Kidney capillary endothelial cell (primary cell): ENCODE measurements at places on chromosomes 3 and 15.

- DNase-seq = no peak
Observed at GRCh38 chr15:95425859-95426258, 904.6 kb upstream of the NR2F2 start.

GRCh38 chr15:63252292-63252691, 25.1 kb upstream of the APH1B start:
- no peak for DNase-seq

DNA sequence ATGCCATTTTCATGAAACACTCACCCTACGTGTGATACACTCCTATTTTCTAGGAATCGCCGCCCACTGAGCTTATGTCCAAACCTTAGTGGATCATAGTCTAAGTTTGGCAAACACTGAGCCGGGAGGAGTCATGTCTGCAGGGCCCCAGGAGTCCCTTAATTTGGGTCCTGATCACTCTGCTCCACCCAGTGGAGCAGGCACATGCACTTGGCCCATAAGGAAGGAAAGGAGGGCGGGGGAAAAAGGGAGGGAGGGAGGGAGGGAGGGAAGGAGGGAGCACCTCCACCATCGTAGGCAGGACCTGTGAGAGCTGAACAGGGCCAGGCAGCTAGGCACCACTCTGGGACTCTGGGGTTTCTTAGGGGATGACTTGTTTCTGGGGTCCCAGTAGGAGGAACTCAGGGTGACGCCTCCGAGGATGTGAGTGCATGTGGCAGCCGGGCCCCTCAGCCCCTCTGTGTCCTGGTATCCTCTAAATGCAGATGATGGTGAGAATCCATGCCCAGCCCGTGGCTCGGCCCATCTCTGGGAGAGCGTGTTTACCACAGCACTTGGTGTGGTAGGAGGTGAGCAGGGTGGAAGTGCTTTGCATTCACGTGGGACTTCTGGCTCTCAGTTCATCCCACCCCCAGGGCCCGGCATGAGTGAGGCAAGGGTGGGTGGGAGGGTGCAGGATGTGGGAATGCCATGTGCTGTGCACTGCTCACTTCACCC, 109.4 kb downstream of the KLF13 start:
- DNase-seq = no peak

GRCh38 chr3:162973428-162973917, 1476.9 kb downstream of the OTOL1 start:
- DNase-seq = no peak

- no peak for DNase-seq
Observed at GRCh38 chr3:159787794-159788205, 200.8 kb upstream of the IL12A start.

DNA sequence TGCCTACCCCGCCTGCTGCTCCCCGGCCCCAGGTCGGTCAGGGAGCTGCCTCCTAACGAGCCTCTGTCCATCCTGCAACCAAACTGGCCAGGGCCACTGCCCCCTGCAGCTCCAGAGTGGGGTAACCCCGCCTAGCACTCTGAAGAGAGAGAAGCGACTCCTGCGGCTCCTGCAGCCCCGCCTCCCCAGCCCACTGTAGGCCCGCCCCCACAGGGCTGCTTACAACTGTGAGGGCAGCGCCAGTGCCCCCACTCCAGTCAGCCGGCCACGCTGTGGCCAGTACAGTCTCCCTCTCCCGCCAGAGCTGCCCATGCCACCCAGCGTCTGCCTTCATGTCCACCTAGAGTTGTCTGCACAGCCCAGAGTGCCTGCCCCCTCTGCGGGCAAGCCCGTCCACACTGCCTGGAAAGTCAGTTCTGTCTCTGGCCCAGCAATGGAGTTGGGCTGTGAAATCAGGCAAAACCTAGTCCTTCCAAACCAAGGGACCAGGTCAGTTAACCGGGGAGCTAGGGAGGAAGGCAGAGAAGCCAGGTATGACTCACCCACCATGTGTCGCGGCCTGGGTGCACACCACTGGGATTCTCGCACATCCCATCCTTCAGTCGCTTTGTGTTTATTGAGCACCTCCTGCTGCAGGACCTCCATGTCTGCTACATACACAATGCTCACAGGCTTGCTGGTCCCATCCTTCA, 2.4 kb downstream of the UCN2 start:
- DNase-seq = no peak

- no peak for DNase-seq
Observed at GRCh38 chr15:38325648-38325990, 73.0 kb downstream of the SPRED1 start.

DNA sequence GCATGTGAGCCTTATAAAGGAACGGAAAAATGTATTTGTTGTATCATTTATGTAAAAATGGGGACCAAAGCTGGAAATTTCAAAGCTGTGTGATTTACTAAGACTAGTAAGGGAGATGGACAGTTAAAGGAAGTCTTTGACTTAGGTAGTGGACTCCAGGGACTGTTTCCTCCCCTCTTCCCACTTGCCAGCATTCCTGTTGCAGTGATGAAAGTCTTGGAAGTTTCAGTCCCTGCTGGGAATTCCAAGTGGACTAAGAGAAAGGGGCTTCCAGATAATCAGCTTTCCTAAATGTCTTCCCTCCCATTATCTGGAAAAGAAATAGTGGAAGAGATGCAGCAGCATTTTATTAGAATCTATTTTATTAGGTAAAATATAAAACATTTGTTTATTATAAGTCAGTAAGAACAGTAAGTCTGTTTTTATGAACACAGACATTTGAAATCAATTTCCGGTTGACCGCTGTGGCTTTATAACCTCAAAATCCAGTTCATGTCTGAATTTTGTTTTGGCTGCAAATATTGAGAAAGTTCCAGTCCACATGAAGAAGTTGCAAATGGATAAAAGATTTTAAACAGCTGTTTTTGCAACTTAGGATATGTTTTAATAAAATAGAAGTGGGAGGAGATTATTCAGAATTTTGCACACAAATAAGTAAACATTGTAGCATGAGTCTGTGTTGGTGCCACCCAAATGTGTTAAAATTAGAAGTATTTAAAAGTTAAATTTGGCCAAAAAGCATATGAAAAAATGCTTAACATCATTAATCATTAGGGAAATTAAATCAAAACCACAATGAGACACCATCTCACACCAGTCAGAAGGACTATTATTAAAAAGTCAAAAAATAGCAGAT, 141.8 kb downstream of the IL20RB start:
- no peak for DNase-seq

DNA sequence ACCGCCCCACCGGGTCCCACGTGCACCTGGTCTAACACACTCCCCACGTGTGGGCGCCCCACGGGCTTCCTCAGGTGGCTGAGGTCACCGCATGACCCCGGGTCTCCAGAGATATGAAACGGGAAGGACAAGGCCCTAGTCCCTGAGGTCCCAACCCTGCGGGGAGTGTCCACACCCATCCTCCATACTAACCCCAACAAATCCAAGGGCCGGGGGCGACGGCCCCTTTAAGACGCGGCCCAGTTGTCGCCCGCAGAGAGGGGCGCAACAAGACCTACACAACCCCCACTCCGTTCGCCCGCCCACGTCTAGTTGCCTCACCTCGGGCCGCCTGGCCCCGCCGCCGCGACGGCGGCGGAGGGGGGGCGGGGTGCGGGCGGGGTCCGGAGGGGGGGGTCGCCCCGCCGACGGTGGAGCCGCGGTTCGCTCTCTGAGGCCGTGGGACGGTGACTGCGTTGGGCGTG, 396 bp downstream of the INO80 start:
- peak; percentile 30 for DNase-seq

- DNase-seq = peak; percentile 33
Observed at GRCh38 chr15:29278436-29279105, 8.9 kb upstream of the NSMCE3 start.

DNA sequence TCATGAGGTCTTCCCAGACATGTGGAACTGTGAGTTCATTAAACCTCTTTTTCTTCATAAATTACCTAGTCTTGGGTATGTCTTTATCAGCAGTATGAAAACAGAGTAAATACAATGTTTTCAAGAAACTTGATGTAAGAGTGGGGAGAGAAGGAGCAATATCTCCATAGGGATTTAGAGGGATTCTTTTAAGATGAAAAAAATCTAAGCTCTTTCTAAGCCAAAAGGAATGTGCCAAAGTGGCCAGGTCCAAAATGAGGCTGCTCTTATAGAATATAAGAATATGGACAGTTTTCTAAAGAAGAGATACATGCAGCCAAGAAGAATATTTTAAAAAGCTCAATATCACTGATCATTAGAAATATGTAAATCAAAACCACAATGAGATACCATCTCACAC, 23.9 kb upstream of the RYK start:
- no peak for DNase-seq
